ENCODE measurements at places on chromosomes 2 and 18.

DNA sequence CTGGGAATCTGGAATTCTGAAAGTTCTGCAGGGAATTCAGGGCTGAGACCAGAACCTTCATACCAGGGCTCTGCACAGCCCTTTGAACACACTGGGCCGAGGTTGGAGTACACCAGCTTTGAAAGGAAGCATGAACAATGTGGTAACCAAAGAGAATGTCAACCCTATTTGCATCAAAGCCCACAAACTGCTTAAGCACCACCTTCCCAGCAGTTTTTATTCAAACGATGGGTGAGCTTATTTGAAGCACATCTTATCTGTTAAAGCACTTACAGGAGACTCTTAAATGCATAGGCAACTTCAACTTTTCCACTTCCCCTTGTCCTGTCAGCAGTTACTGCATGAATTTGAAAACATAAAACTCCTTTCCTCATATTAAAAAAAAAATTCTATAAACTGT lies 96.6 kb downstream of the TXNL1 start:
- no peak for DNase-seq

GRCh38 chr2:51006641-51007040 lies 25.3 kb downstream of the NRXN1 start:
- no peak for DNase-seq

DNA sequence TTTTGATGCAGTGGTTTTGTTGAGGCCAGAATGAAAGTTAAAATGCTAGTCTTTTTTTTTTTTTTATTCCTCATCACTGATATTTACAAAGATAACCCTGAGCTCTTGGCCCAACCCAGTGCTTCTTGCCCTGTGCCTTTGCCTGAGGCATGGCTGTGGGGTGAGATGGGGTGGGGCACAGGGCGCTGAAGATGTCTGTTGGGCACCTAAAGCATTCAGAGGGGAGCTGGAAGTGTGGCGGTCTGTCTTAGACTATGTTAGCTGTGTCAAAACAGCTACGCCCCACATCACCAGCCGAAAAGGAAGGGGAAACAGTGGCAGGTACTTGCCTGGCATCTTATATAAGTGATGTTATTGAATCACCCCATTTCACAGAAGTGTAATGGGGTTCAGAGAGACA lies 20.7 kb downstream of the TOGARAM2 start:
- DNase-seq: no peak

DNA sequence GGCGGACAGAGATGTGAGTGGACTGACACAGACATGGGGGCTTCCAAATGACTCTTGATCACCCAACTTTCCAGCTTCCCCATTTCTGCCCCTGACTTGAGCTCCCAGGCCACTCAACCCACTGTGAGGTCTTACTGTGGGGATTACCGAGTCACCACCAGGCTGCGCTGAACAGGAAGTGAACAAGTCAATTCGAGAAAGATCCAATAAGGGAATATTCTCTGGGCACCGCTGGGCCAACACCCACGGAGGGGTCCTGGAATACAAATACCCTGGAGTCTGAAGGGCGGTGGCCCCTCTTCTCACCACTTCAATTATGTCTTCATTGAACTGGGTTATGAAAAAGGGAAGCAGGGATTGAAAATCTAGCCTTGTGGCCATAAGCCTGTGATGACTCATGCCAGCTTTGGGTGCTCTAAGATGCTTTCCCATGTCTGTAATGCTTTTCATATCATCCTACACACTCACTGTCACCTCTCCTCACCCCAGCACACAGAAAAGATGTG lies 37.7 kb downstream of the BCL11A start:
- no peak for DNase-seq

DNA sequence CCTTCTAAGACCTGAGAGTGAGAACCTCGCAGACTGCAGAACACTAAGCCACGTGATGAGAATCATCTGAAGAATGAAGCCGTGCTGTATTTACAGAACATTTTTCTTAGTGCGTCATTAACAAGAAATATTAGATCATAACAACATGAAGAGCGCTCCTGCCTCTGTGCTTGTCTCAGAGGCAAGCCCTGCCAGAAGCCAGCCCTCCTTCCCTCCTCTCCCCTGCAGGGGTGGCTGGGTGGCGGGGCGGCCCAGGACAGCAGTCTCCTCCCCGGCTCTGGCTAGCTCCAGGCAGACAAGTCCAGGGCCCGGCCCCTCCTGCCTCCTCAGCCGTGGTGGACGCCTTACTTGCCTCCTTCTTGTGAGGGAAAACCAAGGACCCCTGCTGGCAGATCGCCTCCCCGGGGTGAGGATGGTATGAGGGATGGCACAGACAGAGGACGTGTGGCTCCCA lies 262.7 kb downstream of the TWIST2 start:
- no peak for DNase-seq
